ENCODE measurements at places on chromosomes 7 and 10.

GRCh38 chr7:86199881-86200614 is 443.7 kb upstream of the GRM3 start:
- no peak for DNase-seq

- no peak for DNase-seq
These were observed 34.0 kb downstream of the IMMP2L start for GRCh38 chr7:111528331-111528730.

GRCh38 chr10:119829429-119829828 is 43.2 kb downstream of the MCMBP start:
- DNase-seq: no peak

DNA sequence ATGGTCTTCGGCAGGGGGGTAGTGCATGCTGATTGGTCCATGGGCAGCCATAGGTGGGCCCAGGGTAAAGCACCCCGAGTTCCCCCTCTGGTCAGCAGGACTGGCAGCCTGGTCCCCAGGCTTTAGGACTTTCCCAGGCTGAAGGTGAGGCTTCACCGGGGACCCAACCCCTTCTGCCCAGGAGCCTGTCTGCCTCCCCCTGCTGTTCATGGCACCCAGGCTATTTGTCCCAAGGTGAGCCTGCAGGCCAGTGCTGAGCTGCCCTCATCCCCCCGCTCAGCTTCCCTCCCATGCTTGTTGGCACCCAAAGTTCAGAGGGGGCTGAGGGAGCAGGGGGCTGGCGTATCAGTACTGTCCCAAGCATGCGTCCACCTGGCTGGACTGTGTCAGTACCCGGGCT is 38.5 kb upstream of the ZNRF2 start:
- no peak for DNase-seq

- DNase-seq: no peak
These were observed 25.6 kb upstream of the NPS start for GRCh38 chr10:127523476-127523875.

GRCh38 chr10:131137223-131137622 is 174.3 kb downstream of the TCERG1L start:
- DNase-seq: no peak

DNA sequence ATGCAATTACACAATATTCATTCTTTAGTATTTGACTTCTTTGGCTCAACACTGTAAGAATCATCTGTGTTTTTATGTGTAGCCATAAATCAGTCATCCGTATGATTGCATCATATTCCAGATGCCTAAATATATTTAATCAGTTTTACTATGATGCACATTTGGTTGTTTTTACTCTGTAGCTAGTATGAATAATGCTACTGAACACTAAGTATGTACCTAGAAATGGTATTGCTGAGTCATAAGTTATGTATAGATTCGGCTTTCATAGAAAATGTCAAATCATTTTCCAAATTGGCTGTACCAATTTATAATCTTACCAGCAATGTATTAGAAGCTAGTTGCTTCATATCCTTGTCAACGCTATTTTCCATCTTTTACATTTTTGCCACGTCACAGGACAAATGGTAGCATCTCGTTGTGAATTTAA is 197.3 kb upstream of the PLXNA4 start:
- no peak for DNase-seq

- no peak for DNase-seq
These were observed 5.4 kb upstream of the HSPB1 start for GRCh38 chr7:76296743-76297740.

DNA sequence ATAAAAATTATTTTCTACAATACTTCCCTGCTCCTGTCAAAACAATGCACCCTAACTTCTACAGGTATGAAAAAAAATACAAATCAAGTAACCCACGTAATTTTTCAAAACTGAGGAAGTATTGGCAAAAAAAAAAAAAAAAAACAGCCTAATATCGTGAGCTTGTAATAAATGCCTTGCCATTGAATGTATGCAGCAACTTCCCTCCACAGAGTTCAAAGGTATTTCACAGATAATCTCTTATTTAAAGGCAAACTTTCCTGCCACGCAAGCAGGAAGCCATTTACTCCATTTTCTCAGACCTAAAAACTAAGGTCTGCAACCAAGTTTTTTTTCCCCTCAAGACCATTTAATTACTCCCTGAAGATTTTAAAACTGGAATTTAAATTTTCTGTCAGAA is 642 bp upstream of the AGR2 start:
- DNase-seq: no peak

GRCh38 chr10:3068201-3068967 is 1.0 kb downstream of the PFKP start:
- DNase-seq: peak; percentile 59

GRCh38 chr7:2438186-2438585 is 34.8 kb downstream of the CHST12 start:
- no peak for DNase-seq

DNA sequence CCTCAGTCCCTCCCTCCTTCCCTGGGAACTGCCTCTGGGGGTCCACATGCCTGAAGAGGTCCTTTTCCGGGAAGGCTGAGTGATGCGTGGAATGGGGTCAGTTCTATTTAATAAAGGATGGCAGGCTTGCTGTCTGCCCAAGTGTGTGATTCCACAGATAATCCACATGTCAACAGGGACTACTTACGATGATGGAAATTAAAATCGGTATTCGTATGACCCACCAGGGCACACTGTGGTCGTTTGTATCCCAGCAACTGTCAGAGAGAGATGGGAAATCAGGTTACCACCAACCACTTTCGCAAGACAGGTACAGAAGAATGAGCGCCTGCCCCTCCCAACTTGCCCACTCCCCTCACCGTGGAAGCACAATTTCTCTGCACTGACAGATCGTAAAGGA is 110.3 kb downstream of the VIPR2 start:
- DNase-seq: no peak

GRCh38 chr7:74482629-74483401 is 29.1 kb downstream of the GTF2IRD1 start:
- no peak for DNase-seq

- DNase-seq: no peak
These were observed 8.4 kb upstream of the BMPR1A start for GRCh38 chr10:86747796-86748581.

GRCh38 chr10:5496261-5497250 is 2.8 kb downstream of the CALML5 start:
- no peak for DNase-seq

DNA sequence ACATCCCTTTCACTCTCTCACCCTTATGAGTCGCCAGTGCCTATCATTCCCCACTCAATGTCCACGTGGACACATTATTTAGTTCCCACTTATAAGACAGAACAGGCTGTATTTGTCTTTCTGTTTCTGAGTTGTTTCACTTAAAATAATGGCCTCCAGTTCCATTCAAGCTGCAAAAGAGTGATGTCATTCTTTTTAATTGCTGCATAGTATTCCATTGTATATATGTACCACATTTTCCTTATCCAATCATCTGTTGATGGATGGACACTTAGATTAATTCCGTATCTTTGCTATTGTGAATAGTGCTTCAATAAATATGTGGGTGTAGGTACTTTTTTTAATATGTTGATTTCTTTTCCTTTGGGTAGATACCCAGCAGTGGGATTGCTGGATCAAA is 79.1 kb downstream of the ZNF365 start:
- DNase-seq: no peak

GRCh38 chr7:121372376-121373010 is 23.6 kb downstream of the FAM3C start:
- no peak for DNase-seq

DNA sequence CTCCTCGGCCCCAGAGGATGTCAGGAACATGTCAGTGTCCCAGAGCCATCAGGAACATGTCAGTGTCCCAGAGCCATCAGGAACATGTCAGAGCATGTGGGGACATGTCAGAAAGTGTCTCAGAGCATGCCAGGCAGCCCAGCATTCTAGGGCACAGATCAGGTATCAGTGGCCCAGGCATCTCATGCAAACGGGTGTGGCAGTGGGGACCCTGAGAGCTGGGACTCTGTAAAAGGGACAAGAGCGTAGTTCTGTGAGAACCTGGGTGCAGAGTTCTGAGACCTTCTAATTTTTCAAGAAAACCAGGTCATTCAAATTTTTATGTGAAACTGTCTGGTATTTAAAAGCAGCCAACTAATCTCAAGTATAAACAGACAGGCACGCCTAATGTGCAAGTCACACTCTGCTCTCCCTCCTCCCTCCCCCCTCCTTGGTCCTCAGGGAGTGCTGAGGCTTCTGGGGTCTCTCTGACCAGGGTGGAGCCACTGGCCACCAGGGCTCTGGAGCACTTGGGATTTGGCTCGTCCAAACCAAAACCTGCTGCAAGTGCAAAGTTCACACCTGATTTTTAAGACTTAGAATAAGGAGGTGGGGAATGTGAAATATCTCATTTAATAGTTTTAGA is 64.6 kb downstream of the ALOX5 start:
- no peak for DNase-seq

DNA sequence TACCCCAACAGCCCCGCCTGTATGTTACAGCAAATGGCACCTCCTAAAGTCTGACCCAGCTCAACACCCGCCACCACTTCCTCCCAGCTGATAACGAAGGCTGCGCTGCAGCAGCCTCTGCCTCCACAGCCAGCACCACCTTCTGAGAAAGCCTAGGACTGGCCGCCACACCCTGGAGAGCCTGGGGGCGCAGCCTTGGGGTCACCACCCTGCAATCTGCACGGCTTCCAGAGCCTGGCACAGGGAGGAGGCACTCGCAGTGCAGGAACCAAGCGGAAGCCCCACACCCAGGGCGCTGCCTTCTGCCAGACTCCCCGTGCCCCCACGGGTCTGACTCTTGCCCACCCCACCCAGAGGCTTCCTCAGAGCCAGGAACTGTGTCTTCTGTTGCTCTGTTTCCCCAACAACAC is 112.5 kb downstream of the MAD1L1 start:
- peak; percentile 62 for DNase-seq

DNA sequence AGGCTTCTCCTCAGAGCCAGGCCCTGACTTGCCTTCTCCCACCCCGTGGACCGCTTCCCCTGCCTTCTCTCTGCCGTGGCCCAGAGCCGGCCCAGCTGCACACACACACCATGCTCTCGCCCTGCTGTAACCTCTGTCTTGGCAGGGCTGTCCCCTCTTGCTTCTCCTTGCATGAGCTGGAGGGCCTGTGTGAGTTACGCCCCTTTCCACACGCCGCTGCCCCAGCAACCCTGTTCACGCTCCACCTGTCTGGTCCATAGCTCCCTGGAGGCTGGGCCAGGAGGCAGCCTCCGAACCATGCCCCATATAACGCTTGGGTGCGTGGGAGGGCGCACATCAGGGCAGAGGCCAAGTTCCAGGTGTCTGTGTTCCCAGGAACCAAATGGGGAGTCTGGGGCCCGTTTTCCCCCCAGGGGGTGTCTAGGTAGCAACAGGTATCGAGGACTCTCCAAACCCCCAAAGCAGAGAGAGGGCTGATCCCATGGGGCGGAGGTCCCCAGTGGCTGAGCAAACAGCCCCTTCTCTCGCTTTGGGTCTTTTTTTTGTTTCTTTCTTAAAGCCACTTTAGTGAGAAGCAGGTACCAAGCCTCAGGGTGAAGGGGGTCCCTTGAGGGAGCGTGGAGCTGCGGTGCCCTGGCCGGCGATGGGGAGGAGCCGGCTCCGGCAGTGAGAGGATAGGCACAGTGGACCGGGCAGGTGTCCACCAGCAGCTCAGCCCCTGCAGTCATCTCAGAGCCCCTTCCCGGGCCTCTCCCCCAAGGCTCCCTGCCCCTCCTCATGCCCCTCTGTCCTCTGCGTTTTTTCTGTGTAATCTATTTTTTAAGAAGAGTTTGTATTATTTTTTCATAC is 38.0 kb downstream of the LIMK1 start:
- DNase-seq: no peak

DNA sequence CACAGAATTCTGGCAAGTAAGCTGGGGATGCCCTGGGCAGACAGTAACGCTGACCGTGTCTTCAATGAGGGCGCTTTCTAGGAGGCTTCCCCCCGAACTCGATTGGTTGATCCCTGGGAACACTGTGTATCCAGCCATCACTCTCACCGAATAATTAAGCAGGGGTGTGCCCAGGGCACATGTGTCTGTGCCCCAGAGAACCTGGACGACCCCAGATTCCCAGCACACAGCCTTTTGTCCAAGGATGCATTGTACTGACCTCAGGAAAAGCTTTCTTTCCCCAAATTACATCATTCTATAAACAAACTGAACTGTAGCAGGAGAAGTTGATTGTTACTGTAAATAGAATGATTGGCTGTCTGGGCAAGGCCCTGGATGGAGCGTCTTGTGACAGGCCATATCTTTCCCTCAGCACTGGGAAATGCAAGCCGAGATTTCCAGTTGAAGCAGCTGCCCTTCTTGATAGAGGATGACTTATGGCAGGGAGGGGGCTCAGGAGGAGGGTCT is 6.6 kb upstream of the DEPP1 start:
- no peak for DNase-seq

- DNase-seq: no peak
These were observed 129.6 kb downstream of the TNS3 start for GRCh38 chr7:47452295-47452694.

DNA sequence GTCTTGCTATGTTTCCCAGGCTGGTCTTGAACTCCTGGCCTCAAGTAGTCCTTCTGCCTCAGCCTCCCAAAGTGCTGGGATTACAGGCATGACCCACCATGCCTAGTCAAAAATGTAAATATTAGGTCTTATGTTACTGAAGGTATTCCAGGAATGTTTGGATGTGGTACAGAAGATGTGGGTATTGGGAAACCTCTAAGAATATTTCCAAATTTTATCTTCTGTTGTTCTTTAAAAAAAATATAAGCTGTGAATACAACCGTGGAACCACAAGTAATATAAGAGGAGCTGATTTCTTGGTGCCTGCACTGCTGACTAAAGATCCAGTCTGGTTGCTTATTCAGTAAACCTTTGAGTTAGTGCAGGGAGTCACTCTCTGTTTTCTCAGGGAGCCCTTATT is 178.3 kb downstream of the AUTS2 start:
- no peak for DNase-seq

- DNase-seq: no peak
These were observed 5.2 kb downstream of the MARVELD1 start for GRCh38 chr10:97718659-97719142.

DNA sequence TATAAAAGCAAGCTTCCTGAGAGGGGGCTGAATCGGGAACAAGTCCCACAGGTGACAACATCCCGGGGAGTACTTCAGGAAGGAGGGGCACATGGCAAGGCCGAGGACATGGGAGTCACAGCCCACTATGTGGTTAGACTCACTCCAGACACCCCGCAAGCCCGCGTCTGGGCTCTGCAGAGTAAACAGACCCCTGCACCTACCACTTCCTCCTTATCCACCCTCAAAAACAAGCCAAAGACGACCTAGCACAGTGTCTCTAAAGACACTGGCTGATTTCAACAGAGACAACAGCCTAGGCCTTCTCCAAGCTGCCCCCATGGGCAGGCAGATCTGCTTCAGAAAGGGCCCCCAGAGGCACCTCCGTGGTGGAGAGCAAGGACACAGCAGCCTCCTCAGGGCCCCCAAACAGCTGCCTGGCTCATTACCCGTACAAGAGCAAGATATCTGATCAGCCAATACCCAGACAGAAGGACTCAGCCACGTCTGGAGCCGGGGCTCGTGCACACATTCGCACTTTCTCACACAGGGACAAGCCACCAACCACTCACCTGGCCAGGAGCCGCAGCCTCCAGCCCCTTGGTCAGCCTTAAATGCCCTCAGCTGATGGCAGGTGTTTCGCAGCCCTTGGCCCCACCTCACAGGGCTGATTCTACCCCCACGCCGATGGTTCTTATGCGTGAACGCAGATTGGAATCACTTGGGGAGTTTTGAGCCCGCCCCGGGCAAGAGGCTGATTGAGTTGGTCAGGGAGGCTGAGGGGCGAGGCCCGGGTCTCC is 10.7 kb upstream of the KPNA7 start:
- no peak for DNase-seq

- DNase-seq: no peak
These were observed 30.8 kb downstream of the UMAD1 start for GRCh38 chr7:7671361-7671760.

Data from CD4-positive, alpha-beta T cell treated with Interleukin-17A for 4 hours (primary cell).